NCI-H2227 treated with DMSO at 0.1 percent for 48 hours (cell line): ENCODE measurements at places on chromosomes 16 and 17.

DNA sequence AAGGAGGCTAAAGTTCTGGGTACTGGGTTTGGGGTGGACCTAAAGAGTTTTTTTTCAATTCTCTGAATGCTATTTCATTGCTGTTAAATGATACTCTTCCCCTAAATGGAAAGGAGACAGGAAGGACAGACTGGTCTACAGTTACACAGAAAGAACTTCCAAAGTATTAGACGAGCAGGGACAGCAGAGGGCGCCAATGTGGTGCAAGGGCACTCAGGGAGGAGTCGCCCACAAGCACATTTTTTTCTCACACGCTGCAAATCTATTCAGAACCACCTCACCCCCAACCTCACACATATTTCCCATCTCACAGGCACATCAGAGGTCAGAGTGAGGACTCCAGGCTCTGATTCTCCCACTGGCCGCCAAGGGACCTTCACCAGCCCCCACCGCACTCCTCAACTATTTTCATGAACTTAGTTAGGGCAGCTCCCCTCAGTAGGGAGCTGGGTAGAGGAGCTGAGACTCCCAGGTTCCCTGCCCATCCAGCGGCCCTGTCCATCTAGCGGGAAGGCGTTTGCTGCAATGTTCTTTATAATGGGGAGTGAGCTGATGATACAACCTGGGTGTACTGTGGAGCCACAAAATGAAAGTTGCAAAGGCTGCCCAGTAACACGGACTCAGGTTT, 6.8 kb upstream of the CA4 start:
- peak; percentile 89 for DNase-seq

DNA sequence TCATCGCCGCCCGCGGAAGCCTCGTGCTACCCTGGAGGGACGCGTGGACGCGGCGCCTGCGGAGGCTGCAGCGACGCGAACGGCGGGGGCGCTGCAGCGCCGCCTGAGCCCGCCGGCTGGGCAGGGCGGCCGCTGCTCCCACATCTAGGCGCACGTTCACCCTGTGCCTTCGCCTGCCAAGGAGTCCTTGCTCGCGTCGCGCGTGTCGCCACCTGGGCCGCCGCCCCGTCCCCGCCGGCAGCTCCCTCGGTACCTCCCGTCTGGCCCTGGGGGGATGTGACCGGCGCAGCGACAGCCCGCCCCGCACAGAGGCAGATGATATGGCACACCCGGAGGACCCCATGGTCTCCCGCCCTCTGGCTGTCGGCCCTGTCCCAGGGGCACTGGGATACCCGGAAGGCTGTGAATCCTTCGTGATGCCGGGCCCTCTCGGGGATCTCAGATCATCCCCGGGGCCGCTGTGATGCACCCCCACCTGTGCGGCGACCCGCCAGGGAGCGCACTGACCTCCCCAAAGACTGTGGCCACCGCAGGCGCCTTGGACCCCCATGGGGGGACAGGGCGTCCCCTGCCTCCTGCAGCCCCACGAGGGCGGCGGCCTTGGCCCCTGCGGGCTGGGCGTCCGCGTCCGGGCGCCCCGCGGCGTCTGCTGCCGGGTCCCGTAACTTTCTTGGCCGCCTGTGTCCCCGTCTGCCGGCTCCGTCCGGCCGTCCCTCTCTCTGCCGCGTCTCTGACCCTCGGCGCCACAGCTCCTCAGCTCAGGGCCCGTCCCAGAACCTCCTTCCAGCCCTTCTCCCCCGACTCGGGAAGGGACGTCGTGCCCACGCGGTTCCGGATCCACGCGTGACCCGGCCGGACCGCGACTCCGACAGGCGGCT, 689 bp upstream of the TBC1D24 start:
- peak; percentile 27 for DNase-seq

GRCh38 chr17:75514919-75515495, 330 bp downstream of the CASKIN2 start:
- DNase-seq = no peak

- no peak for DNase-seq
These were observed 115.6 kb upstream of the CDH5 start for GRCh38 chr16:66250686-66251431.

DNA sequence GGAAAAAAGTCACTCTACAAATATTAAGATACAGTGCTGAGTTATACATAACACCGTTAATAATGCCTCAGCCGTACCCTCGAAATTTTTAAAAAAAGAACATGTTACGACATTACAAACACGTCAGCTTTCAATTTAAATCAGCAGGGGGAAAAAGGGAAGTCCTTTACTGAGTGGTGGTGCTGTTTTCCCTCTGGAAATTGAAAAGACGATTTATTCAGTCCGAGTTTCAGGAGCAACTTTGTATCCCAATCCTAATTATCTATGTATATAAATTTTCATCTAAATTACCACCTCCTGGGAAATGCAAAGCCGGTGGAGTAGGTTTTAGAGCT, 1.3 kb downstream of the NETO2 start:
- peak; percentile 3 for DNase-seq
